Activated naive CD4-positive, alpha-beta T cell treated with Interleukin-2 at 50 U/mL for 16 hours (primary cell): ENCODE measurements at places on chromosomes 5 and 9.

DNA sequence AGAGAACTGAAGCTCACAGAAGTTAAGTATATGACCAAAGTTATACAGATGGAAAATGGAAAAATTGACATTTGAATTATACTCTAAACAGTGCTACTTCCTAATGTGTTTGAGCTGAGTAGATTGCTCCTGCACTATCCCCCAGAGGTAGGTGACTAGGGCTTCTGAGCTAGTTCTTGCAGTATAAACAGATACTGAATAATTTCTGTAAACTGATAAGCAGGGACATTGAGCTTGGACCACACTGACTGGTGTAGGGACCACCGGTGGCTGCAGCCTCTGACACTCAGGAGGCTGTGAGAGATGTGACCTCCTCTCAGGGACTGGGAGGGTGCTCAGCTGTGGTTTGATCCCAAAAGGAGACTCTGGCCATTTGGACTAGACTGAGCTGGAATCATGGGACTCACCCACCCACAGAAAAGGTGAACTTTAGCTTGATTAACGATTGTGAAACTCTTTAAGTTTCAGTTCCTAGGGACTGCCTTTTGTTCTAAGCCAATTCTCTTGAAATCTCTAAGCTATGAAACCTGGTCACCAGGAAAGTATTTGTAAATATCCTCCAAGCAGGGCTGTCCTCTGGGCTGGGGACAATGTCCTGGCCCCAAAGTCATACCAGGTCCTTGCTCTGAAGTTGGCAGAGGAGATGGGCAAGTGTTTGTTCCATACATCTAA is 291.5 kb downstream of the SEC61B start:
- DNase-seq: no peak

- DNase-seq: no peak
Measured at GRCh38 chr5:59783264-59783663, 110.3 kb downstream of the PDE4D start.

GRCh38 chr5:124044613-124045012 is 532.6 kb downstream of the CSNK1G3 start:
- DNase-seq: no peak

GRCh38 chr9:89374176-89374575 is 55.9 kb downstream of the SECISBP2 start:
- DNase-seq: no peak

DNA sequence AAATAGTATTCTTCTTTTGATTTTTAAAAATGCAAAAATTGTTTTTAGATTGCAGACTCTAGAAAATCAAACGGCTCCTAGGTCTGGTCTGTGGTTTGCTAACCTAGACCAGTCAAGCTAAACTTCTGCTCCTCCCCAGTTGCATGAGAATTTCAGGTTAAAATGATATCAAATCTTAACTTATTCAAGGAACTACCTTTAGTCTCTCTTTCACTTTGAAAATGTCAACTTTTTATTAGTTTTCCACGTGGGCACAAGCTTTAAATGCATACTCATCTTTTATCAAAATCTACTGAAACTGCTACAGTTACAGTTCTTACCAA is 8.8 kb downstream of the CAMK4 start:
- no peak for DNase-seq

DNA sequence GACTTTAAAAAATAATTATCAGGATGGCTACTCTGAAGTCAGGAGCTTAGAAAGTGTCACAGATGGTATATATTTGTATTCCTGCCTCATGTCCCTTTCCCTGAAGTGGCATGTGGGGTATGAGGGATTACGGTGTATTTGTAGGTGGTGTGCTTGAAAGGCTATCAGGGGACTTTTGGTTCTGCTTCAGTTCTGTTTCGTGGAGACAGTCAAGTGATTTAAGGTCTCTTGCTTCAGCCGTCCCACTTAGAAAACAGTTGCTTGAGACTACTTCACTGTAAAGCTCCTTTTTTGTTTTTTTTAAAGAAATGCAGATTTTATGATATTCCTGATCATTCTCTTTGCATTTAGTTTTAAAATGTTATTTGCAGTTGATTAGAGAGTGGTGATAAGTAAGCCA is 18.3 kb downstream of the PARP8 start:
- DNase-seq: no peak

DNA sequence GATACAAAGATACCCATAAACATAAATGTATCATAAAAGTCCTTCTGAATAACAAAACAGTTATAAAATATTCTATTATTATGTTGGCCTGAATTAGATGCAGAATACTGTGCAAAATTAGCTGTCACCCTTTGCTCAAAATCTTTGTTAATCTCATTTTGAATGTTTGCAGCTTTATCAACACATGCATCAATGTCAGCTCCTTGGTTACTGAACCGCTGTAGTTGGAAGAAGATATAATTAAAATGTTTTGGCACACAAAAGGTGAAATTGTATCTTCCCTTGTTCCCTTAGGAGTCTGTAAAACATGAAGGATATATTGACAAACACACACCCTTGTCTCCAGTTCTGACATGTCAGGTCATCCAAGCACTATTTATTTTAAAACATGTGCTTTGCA is 146.3 kb upstream of the POU5F2 start:
- DNase-seq: no peak

DNA sequence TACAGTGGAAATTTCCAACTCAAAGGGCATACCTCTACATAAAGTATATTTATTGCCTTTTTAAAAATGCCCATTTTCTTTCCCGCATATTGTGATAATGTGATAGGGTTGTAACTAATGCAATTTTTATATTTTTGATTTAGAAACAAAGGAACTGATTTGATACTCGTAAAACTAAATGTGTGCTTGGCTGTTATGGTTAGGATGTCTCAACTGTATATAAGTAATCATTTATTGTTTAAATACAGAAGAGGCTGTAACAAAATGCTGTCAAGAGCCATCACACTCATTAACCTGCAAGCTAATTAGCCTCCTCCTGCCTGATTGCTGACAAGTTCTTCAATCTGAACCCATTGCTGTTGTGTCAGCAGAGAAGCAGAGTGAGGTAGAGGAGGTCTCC is 149.2 kb downstream of the PBX3 start:
- no peak for DNase-seq

GRCh38 chr5:8059337-8059736 is 190.4 kb downstream of the MTRR start:
- DNase-seq: no peak

- DNase-seq: no peak
Measured at GRCh38 chr5:169131616-169132301, 169.2 kb downstream of the SLIT3 start.

DNA sequence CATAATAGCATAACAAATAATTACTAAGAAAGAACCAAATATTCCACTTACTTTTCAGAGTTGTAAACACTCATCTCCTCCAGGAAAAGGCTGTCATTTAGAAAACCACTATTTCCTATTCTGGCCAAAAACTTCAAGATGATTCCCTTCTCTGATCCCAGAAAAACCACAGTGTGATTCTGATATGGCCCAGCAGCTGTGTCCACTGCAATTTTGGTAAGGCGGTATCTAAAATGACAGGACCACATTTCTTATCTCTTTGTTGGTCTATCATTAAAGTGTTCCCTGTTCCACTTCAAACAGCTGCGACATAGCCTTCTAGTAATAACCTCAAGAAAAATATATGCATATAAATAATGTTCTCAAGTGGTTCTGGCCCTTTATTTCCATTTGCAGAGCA is 96.1 kb downstream of the SEMA6A start:
- no peak for DNase-seq

DNA sequence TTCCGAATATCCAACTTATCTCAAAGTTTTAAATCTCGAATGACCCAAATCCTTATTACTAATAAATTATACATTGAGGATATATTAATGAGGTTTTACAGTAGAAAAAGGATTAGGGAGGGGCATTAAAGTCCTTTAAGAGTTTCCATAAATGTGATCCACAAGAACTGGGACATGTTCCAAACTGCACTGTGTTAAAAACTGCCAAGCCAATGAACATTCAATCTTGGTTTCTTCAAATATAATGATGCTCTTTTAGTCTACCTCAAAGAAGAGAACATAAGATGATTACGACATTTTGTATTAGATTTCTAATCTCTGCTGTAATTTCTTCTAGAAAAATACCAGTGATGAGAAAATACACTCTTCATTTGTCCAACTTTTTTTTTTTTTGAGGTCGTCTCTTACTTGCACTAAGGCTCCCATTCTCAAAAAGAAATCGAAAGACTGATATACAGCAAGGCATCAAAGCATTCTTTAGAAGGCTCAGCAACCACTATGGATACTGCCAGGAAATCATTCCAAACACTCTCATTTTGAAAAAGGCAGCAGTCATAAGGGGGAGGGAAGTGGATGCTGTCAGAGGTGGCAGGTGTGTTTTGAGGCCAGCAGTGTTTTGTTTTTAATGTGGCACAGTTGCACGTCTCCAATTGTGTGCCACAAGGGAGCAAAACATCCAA is 1.7 kb downstream of the PTAR1 start:
- DNase-seq: no peak

DNA sequence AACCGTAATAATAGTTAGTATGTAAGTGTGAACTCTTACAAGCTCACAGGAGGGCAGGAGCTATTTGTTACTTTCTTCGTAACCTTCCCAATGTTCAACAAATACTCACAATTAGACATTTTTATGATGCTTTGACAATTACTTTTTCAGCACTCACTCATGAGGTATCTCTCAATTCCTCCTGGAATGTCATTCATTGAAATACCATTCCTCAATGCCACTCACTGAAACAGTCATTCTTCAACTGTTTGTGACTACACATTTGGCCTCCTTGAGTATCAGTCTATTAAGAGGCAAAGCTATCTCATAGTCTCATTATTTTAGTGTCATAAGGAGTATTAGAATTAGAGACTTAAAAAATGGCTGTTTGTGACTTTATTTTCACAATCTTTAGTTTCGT is 734.1 kb upstream of the DMAC1 start:
- DNase-seq: no peak

DNA sequence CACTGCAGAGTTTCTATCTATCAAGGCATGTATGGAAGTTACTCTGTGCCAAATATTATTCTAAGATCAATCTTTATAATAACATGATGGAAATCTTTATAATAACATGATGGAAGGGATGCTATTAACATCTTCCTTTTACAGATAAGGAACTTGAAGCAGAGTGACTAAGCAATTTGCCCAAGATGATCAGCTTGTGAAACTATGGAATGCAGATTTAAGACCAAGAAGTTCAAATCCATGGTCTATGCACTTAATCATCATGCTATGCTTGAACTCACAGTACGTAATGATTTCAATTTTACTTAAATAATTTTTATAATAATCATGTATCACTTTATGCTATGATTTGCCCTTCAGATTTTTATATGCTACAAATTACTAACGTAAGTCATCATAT is 123.1 kb downstream of the DNAH5 start:
- no peak for DNase-seq

DNA sequence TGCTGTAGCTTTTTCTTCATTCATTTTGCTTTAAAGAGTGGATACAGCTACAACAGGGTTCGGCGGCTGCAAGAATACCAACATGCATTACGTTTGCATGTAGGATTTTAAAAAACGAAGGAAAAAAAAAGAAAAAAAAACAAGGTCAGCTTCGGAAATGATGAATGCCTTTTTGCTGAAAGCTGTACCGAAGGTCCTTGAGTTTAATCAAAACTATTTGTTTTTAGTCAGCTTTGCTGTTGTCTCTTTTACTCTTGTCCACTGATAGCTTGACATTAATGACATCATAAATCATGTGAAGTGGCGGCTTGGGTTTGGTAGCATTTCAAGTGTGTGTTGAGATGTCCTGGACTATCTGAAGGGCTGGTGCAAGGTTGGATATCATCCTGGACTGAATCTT is 779.1 kb downstream of the NR2F1-AS1 start:
- DNase-seq: no peak

GRCh38 chr9:35570709-35571504 is 34.2 kb upstream of the TESK1 start:
- DNase-seq: peak; percentile 49

DNA sequence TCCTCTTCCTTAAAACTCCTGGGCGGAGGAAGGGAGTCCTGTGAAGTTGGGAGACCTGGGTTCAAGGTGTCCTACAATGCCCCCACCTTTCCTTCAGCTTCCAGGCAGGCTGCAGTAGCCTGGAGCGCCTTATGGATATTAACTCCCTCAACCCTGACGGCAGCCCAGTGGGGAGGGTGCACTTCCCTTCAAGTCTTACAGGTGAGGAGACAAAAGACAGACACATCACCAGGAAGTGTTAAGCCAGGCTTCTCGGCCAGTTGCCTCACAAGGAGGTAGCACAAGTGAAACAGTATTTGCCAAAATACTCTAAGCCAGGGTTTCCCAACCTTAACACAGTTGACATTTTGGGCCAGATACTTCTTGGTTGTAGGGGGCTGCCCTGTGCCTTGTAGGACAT is 4.2 kb downstream of the TRIM7 start:
- DNase-seq: no peak

DNA sequence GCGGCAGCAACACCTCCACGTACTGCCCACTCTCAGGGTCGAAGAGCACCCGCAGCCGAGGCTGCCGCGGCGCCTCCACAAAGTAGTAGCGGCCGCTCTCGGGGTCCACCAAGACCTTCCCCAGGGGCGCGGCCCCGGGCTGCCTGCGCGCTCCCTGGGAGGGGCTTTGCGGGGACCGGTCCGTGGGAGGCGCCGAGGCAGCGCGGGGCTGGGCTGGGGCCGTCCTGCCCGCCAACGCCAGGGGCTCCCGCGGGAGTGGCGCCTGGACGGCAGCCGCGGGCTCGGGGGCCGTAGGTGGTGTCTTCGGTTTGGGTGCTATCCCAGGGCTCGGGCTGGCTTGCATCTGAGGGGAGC is 2.6 kb upstream of the MZB1 start:
- DNase-seq: no peak

DNA sequence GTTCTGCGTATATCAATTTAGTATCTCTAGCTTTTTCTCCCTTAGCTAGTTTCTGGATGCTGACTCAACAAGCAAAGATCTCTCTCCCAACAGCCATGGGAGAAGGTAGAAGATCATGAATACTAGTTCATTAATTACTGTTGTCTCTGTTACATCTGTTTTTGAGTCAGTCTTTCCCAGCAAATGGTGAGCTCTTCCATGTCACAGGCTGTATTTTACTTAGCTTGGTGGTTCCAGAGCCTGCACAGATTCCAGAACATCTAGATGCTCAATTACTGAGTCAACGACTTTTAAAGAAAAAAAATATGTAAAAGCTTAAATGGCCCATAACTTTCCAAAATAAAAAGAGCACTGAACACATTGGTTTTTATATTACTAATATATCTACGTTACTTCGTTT is 307.2 kb downstream of the NSG2 start:
- DNase-seq: no peak

DNA sequence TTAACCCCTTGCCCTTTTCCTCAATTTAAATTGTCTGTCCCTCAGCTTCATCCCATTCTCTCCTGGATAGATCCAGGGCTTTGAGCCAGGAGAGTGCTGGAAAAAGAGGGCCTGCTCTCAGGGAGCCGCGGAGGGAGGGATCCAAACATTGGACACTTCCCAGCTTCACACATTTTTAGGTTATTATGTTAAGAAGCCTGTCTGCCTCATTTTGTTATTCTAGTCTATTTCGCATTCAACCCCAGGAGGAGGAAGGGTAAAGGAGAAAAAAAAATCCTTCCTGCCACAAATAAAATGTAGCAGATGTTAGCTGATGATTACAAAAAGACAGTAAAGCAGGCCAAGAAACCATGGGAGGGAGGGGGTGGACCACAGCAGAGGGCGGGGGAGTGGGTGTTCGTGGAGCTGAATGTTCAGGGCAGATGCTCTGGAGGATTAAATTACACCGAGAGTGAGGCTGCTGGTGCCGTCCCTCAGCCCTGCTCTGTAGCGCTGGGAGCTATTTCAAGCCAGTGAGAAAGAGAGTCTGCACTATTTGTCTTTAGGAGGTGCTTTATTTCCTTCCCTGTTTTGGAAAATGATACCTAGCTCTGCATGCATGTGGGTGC is 60.6 kb upstream of the ZFR start:
- DNase-seq: no peak

- DNase-seq: no peak
Measured at GRCh38 chr9:93436655-93437407, 14.7 kb upstream of the FAM120A start.
